ENCODE measurements at places on chromosomes 12 and 14. TPM values are rescaled to one million over a fixed set of nuclear protein-coding genes. Genes with fewer than 3 reads are reported as not detected.

The KRT85 gene
- not detected for total RNA-seq

DNA sequence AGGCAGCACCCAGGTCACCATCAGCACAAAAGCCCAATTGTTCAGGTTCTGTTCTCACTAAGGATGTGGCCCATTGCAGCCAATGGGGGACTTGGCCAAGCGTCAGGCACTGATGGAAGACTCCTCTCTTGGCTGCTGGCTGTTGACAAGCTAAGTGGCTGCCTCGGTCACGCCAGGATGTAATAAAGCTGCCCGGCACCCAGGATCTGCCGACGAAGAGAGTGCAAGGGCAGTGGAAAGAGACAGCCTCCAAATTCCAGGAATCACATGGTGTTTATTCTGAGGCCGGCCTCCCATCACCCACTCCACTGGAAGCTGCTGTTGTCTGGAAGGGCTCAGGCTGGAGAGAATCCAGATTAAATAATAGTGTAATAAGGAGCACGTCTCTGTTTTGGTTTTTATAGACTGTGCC is 451.8 kb upstream of the TBX3 start:
- peak; percentile 70 for DNase-seq
- no peak overlapping the region for H3K27ac ChIP-seq
- H3K27me3 ChIP-seq = no peaks in the 10 kb centered on the region
- H3K36me3 ChIP-seq = no peaks in the 10 kb centered on the region

The PTPRR gene
- total RNA-seq = 1.0 TPM

DNA sequence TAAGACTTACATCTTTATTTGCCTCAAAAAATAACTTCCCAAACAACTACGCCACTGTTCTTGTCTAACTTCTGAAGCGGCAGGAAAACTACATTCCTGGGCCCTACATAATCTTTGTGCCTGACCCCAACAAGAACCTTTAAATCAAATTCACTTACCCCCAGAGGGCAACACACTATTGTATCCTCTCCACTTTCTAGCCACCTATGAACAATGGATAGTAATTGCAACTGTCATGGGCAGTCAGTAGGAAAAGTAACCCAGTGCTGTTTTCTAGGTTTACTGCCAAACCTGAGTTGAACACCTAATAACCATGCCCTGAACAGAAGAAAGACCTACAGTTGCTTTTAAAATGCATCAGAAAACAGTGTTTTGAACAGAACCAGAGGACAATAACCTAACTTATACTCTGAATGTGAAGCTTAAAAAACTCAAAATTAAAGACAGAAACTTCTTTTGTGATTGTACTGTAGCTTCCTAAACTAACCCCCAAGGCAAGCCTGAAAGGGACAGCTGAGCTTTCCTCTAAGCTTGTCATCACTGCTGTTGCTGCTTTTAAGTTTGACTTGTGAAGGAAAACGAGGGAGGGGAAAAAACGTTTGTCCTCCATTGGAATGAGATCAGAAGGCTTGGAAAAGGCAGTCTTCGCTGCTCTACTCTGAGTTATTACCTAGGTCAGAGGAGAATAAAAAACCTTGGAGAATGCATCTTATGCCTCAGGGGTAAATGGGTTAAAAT is 195.7 kb downstream of the SOX5 start:
- no peak overlapping the region for H3K27ac ChIP-seq
- H3K27me3 ChIP-seq = no peaks in the 10 kb centered on the region
- no peaks in the 10 kb centered on the region for H3K36me3 ChIP-seq
- no peak for DNase-seq
- H3K4me3 ChIP-seq = no peak overlapping the region

The CCDC38 gene
- not detected for total RNA-seq

GRCh38 chr12:88993651-88994050 is 358.6 kb downstream of the DUSP6 start:
- H3K27me3 ChIP-seq = no peaks in the 10 kb centered on the region
- no peak for DNase-seq
- no peaks in the 10 kb centered on the region for H3K36me3 ChIP-seq
- peaks cover 4% of the 10 kb centered on the region for H3K4me1 ChIP-seq
- no peak overlapping the region for H3K4me3 ChIP-seq

The TSHR gene
- not detected for total RNA-seq

DNA sequence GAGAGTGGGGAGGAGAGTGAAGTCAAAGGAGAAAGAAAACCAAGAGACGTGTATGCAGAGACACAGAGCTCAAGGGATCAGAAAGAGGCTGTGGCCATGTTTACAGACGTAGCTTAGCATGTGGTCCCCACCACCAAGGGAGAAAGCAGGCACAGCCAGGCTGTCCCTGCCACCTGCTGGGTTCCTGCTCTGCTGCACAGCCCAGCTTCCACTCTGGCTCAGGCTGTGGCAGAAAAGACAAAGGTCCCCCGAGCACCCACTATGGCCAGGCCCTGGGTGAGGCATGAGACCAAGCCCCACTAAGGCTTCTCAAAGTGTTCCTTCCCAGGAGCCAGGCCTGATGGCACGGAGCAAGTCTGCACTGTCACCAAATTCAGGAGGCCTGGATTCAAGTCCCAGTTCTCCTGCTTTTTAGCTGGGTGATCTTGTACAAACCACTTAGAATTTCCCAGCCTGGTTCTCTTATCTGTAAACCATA is 25.9 kb upstream of the COL2A1 start:
- no peaks in the 10 kb centered on the region for H3K4me1 ChIP-seq
- H3K27me3 ChIP-seq = no peaks in the 10 kb centered on the region
- no peak overlapping the region for H3K27ac ChIP-seq
- H3K36me3 ChIP-seq = no peaks in the 10 kb centered on the region
- DNase-seq = no peak
- H3K4me3 ChIP-seq = no peak overlapping the region

Measured in heart right ventricle (tissue), 16 donors.